ENCODE measurements at places on chromosomes 13 and 19.

DNA sequence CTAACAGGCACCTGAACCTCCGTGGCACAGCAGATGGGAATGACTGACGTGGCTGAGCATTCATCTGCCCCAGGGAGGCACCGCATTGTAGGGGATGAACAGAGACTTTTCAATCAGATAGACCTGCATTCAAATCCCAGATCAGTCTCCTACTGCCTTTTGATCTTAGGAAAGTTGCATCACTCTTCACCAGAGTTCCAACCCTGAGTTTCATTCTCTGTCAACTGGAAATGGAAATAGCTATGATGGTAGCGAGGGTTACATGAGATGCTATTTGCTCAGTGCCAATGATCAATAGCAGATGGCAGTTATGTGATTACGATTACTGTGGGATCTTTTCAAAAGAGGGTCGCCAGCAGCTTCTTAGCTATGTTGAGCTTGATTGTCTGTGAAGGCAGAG lies 189.3 kb upstream of the RFC3 start:
- DNase-seq = no peak

DNA sequence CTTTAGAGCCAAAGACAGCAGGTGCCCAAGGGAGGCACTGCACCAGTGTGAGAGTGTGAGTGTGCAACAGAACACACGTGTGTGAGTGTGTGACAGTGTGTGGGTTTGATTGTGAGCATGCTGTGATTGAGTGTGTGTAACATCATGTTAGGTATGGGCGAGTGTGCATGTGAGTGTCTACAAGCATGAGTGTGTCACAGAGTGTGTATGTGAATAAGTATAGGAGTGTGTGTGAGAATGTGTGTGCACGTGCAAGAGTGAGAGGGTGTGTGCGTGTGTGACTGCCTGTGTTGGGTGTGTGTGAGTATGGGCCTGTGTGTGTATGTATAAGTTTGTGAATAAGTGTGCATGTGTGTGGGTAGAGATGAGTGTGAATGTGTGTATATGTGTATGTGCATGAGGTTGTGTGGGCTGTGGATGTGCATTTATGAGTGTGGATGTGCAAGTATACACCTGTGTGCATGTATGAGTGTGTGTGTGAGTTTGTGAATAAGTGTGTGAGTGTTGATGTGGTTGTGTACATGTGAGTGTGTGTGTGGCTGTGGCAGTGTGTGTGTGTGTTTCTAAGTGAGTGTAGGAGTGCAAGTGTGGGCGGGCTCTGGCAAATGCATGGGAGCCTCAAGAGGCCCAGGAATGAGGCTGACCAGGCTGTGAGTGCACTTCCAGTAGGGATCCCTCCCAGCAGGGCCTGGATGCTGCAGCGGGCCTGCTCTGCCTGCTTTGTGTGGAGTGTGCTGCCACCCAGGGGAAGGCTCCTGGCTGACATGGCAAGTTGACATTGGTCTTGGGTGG lies 198.4 kb downstream of the COL4A1 start:
- no peak for DNase-seq

DNA sequence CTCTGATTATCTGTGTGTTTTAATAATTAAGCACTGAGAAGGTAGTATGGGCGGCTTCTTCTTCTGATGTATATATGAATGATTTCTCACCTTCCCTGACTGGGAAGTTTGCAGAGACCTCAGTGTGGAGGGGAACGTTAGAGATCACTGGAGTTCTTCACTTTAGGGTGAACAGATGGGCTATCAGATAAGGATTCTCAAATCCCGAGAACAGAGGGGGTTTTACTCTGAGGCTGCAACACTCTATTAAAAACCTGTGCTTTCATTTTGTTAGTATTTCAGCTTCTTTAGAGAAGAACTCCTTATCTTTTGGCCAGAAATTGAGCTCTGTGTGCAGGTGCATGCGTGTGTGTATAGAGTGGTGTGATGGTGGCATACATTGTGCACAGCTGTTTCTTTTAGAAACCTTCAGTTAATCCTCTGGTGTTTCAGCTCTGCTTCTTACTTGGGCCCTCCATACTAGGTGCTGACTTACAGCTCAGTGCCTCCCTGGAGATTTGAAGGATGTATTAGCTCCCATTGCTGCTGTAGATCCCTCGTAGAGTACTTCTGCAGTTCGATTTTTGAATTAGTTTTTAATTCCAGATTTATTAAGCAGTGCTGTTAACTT lies 45.3 kb upstream of the PCDH9 start:
- no peak for DNase-seq

- DNase-seq = no peak
Measured at GRCh38 chr13:46320406-46320805, 66.6 kb downstream of the RUBCNL start.

DNA sequence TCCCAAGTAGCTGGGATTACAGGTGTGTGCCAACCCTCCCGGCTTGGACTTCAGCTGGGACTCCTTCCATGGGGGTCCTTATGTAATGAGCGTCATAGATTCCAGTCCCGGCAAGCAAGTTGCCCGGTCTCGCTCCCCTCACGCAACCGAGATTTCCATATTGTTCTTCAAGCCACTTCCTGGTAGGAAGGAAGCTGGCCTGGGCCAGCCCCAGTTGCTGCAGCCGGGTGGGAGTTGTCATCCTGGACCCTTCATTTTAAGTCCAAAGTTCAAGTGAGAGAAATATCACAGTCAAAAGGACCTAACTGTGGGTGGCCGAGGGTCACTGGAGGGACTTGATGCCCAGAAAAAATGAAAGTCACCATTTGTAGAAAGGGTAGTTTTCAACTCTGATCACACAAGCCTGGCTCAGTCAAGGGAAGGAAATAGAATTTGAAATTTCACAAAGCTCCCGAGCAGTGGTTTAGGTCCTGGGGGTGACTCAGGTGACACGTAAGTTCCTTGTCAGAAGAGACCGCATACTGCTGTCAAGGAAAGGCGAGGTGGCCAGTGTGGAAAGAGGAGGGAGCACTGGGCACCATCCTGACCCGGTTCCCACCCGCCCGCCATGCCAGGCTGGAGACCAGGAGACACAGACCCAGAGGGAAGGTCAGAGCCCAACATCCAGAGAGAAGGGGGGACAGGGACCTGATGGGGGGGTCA lies 5.3 kb downstream of the FGF21 start:
- DNase-seq = no peak

DNA sequence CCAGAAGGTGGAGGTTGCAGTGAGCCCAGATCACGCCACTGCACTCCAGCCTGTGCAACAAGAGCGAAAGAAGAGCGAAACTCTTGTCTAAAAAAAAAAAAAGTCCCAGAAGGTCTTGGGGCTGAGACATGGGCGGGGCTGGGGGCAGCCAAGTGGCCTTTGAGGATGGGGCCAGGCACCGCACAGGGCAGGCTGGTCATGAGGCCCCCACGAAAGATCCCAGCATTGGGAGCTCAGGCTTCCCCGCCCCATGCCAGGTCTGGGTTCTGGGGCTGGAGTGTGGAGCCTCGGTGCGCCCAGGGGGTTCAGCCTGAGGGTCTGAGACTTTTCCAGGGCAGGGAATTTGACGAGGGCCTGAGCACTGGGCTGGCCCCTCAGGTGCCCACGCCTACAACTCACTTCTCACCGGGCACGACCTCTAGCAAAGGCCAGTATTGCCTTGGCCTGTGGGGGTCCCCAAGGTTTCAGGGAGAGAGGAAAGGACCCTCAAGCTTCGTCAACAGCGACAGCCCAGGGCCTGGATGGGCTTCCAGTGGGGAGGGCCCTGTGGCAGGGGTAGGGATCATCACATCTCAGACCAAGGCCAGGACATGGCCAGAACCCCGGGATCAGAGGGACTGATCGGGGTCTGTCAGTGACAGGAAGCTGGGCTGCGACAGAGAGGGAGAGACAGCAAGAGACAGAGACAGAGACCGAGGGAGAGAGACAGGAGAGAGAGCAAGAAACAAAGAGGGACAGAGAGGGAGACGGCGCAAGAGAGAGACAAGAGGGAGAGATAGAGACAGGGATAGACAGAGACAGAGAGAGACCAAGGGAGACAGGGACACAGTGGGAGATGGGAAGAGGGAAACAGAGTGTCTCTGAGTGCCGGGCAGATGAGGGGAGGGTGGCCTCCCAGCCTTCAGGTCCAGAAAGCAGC lies 7.5 kb upstream of the MEX3D start:
- no peak for DNase-seq

- DNase-seq = no peak
Measured at GRCh38 chr19:55076321-55076720, 652 bp downstream of the EPS8L1 start.

- no peak for DNase-seq
Measured at GRCh38 chr19:3034656-3035541, 5.8 kb upstream of the TLE2 start.

GRCh38 chr19:29878973-29879654 lies 62.9 kb upstream of the URI1 start:
- DNase-seq = no peak

DNA sequence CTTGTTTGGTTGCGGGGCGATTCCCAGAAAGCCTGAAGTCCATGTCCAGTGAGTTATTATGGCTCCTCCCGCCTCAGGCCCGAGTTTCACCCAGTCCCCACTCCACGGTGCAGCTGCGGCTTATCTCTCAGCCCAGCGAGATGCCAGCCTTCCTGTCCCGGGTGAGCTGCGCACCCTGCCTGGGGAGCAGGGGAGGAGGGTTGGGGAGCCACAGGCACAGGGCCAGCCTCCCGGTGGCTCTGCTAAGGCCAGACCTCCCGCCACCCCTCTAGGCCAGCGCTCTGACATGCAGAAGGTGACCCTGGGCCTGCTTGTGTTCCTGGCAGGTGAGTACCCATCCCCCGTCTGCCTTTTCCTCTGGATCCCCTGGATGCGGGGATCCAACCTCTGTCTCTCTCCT lies 3.5 kb downstream of the FXYD3 start:
- no peak for DNase-seq

GRCh38 chr13:70170689-70171088 lies 62.4 kb upstream of the KLHL1 start:
- no peak for DNase-seq

- DNase-seq = no peak
Measured at GRCh38 chr13:75393839-75394520, 88.0 kb downstream of the TBC1D4 start.
